ENCODE measurements at places on chromosomes 6 and 20.

- no peak for DNase-seq
Measured at GRCh38 chr6:89952686-89953085, 58.4 kb downstream of the GJA10 start.

DNA sequence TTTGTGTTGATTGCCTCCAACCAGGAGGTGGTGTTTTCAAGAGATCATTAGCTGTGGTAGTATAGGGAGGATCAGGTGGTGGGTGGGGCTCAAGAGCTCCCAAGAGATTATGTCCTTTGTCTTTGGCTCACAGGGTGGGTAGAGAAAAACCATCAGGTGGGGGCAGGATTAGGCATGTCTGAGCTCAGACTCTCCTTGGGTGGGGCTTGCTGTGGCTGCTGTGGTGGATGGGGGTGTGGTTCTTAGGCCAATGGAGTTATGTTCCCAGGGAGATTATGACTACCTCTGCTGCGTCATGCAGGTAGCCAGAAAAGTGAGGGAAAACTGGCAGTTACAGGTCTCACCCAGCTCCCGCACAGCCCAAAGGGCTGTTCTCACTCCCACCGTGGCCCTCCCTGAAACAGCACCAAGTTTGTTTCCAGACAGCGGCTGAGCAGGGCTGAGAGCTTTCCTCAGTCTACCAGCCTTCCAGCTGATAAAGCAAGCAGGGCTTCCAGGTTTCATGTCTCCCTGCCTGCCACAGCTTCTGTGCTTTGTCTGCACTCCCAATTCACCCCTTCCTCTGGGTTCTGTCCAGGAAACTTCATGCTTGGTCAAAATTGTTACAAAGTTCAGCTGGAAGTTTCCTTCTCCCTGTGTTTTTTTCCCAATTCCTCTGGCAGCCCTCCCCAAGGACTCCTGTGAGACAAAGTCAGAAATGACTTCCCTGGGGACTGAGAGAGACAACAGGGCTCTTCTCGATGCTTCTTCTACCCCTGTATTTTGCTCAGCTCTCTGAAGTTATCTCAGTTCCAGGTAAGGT is 481.1 kb upstream of the MAN1A1 start:
- no peak for DNase-seq

- no peak for DNase-seq
Measured at GRCh38 chr20:57211908-57212533, 54.4 kb downstream of the BMP7 start.

- DNase-seq: no peak
Measured at GRCh38 chr6:115467726-115468125, 593.0 kb downstream of the FRK start.

DNA sequence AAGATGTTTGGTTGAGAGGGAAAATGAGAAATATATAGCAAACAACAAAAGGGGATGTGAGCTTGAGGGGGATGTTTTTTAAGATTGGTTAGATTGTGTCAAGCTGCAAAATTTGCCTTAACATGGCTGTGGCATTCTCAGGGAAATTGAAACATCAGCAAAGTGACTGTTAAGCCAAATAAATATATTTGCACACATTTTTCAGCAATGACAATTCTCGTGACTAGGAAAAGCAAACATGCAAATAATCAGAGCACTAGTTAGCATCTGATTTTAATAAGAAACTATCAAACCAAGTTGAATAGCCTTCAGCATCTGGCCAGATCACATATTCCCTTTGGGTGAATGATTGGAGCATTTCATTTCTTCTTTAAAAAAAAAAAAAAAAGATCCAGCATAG is 262.8 kb downstream of the TBC1D7 start:
- no peak for DNase-seq

GRCh38 chr6:117908246-117909068 is 1.4 kb downstream of the SLC35F1 start:
- DNase-seq: no peak

DNA sequence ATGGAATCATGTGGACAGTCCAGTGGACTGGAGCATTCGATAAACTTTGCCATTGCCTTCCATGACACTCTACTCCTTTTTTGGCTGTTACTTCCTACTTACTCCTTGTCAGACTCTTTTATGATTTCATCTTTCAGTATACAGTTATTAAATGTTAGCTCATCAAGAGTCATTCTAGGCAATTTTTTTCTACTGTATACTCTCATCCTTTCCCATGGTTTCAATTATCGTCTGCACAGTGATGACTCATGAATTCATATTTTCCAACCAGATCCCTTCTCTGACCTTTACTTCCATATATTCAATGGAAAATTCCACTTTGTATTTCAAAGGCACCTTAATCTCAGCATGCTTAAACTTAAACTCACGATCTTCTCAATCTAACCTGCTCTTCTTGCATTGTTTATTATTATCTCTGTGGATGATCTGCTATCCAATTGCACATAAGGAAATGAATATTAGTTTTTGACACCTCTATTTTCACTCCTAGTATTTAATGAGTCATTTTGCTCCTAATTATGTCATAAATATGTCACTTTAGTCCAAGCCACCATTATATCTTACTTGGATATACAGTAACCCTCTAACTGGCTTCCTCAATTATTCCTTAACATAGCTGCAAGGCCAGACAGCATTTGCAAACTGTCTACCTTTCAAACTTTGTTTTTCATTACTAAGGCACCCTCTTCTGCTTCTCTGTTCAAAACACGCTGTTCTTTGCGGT is 427.5 kb downstream of the PHF3 start:
- DNase-seq: no peak

GRCh38 chr6:90214461-90214860 is 82.2 kb downstream of the BACH2 start:
- no peak for DNase-seq

DNA sequence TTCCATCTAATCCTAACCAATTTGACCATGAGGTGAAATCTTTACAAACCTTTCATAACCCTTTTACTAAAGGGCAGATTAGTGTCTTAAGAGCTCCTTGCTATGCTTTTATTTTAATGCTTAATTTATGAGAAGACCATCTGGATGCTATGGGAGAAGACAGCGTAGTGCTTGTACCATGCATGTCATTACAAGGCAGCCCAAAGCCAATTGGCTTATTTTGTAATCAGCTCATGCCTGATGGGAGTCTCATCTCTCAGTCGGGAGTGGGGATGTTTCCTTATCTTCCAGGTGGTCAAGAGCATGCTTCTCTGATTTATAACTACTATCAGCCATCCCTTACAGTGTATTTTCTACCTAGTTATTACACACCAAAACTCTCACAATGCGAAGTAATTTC is 304.7 kb downstream of the FARS2 start:
- DNase-seq: no peak

GRCh38 chr6:25453288-25453687 is 174.1 kb downstream of the CARMIL1 start:
- no peak for DNase-seq

DNA sequence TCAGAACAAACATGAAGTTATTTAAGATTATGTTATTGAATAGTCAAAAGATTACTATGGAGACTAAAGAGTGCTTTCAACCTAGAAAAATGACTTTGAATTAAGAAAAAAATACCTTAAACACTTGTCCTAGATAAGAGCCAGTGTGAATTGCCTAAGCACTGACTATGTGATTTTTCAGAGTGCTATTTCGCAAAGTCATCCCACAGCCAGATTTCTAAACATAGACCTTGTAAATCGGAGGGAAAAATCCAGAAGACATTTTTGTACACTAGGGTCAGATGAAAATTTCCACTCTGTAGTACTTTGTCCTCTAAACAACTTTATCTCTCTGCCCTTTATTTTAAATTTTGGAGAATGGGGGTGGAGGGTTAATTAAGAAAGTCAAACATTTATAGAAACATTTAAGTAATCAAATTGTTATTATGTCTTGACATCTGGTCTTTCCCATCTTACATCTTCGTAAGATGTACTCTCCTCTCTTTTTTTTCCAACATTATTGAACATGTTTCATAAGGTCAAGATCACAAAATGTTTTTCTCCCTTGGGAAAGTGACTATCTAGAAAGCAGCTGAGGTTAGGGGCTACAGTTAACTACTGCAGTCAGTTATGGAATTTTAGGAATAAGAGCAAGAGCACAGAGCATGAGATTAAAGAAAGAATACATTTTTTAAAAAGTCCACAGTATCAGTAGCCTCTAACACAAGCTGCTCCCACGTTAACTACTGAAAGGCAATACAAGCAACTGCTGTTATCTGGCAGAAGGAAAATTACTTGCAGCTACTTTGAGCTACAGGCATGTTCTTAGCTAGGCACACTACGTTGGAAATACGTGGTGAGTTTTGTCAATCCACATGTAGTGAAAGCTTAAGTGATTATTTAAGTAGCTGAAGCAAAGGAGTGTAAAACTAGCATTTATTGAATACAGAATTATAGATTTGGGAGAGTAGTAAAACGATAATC is 648.5 kb downstream of the HTR1B start:
- DNase-seq: no peak

GRCh38 chr6:81995548-81996289 is 243.2 kb upstream of the TENT5A start:
- DNase-seq: no peak

DNA sequence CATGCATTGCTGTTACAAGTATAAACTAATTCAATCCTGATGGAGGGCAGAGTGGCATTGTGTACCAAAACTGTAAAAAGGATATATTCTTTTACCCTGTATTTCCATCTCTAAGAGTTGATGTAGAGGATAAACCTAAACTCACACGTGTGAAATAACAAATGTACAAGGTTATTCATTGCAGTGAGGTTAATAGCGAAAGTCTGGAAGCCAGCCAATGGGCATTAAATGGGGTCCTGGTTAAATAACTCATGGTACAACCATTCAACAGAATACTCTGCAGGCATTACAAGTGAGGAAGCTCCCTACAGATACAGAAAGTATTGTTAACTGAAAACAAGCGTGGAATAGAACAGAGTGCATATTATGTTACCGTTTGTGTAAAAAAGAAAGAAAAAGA is 56.9 kb downstream of the BCAS1 start:
- no peak for DNase-seq

DNA sequence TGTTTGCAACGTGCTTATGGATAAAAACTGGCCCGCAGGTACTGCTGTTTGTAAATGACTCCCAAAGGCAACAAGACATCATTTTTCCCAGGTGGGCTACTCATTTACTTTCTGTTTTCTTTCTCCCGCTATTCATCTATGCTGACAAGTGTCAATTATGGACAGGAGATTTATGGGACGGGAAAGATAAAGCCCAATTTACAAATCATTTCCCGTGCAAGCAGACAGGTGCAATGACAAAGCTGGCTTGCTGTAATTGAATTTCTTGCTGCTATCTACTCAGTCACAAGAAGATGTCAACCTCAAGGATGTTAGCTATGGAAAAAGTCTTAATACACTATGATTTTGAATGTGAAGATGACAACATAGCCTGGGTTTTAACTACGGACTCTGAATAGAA is 125.5 kb downstream of the EPHA7 start:
- DNase-seq: no peak

GRCh38 chr6:28215425-28215824 is 9.7 kb upstream of the ZSCAN9 start:
- no peak for DNase-seq

DNA sequence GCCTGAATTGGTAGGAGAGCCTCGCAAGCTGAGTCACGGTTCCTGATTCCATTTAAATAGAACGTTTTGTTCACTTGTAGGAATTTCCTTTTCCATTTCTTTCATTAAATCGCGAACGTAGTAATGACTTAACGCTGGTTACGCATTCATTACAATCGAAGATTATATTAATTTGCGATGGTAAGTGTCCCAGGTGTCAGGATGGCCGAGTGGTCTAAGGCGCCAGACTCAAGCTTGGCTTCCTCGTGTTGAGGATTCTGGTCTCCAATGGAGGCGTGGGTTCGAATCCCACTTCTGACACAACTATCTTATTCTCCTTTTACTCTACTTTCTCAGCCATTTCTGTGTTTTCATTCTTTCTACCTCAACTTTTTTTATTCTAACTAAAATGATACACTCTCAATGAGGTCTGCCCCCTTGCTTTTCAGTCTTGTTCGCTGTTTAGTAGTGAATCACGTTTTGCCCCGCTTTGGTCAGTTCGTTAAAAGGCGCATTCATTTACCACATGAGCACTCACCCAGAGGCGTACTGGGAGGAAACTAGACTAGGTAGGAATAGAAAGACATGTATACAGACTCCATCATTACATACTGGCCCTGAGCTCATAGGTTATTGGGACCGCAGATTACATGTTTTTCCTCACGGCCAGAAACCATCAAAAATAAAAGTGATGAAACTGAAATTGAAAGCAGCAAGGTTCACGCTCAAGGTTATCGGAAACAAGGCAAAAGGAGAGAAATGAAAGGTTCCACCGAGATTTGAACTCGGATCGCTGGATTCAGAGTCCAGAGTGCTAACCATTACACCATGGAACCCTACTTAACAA is 17.3 kb upstream of the TRIM27 start:
- DNase-seq: peak; percentile 80
